Stimulated activated CD8-positive, alpha-beta memory T cell treated with anti-CD3 and anti-CD28 coated beads, Interleukin-4, amount 100 ng/mL, for 1 hour (primary cell): ENCODE measurements at places on chromosomes 12 and 14.

DNA sequence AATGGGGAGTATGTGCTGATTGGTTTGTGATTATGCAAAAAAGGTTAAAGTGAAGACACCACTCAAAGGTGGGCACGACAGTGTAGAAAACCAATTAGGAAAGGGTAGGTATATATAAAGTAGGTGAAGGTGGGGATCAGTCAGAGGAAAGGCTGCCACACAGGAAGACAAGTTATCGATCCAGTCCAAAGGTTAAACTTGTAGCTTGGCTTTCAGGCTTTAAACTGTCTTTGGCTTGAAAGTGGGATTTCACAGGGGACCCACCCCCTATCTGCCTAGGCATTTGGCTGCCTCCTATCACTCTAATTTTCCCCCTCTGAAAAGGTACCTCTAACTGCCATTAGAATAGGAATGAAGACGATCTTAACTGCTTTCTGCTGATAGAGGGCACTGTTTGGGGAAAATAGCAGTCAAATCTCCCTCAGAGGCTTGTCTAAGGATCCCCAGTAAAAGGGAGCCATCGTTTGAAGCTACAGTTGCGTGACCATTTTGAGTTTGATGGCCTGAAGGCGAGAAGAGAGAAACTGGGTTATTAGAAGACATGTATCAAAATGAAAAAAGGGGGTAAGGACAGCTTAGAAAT, 250.2 kb downstream of the GPHN start:
- no peak for DNase-seq

- no peak for DNase-seq
These were observed 1.1 kb upstream of the YY1 start for GRCh38 chr14:100237735-100238418.

DNA sequence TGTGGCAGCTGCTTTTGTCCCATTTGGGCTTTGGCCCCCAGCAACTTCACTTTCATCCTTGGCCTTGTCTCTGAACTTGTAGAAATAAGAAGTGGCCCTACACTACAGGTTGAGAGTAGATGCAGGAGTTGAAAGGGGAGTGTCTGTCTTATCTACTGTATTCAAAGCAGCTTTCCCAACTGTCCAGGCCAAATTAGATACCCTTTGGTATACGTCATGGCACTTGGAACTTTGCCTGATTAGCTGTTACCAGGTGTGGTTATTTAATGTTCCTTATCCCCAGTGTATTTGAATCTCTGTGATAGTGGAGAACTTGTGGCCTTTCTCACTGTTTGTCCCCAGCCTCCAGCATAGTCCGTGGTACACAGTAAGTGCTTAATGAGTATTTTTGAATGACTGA, 33.5 kb downstream of the SUDS3 start:
- no peak for DNase-seq

DNA sequence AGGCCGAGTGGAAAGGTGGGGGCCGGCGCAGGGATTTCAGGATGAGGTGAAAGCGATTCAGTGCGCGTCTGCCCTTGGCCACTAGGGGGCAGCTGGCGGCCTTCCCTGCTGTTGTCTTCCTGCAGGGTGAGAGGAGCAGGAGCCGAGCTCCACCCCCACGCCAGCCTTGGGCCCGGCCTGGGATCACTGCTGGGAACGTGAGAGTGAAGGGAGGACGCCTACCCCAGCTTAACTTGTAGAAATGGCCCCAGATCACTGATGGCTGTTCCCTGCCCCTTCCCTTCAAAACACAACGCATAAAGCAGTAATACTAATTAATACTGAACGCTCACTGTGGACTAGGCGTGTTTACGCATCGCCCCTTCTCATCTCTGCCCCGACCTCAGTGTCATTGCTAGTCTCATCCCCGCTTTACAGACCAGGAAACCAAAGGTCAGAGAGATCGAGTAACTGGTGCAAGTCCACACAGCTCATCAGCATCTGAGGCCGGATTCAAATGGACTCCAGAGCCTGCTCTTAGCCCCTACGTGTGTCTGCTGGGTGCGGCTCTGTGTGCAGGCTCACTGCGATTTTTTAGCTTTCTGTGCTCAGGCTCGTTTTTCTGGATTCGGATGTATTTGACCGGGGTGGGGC, 24.3 kb downstream of the MVK start:
- peak; percentile 23 for DNase-seq

DNA sequence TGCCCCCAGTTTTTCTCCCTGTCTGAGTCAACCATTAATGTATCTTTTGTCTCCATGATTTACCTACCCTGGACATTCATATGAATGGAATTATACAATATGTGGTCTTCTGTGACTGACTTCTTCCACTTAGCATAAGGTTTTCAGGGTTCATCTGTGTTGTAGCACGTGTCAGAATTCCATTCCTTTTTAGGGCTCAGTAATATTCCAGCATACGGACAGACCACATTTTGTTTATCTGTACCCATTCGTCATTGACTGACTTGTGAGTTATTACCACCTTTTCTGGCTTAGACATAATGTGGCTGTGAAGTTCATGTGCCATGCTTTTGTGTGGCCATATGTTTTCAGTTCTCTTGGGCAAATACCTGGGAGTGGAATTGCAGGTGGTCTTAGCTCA, 37.9 kb downstream of the TSPAN9 start:
- DNase-seq, result no peak

- DNase-seq, result no peak
These were observed 263.2 kb downstream of the SEC23A start for GRCh38 chr14:38839694-38840365.

DNA sequence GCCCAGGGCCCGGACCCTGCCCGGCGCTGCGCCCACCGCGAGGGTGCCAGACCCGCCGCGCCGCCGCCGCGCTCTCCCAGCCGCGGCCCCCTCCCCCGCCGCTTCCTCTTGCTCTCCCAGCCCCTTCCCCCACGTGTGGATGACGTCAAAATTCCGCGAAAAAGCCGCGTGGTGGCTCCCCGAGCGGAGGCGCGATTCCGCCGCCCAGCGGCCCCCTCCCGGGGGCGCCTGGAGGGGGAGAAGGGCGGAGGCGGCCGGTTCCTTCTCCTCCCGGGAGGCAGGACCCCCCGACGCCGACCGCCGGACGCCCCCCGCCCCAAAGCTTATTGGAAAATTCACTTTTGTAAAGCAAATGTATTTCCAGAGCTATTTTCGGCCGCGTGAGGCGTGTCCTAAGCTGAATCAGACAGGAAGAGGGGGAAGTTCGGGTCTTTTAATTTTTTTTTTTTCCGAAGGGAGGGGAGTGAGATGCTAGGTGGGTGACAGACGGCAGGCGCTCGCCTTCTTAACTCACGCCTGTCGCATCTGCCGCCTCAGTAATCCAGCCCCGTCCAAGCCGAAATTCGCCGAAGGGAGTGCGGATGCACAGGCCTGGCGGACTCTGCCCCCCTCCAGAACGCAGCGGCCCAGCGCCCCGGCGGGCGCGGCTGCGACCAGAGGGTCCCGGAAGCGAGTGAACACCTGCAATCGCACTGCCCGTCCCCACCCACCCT, 4.1 kb upstream of the CCND2 start:
- peak; percentile 86 for DNase-seq

- DNase-seq, result no peak
These were observed 421 bp downstream of the GLT1D1 start for GRCh38 chr12:128853600-128854197.

DNA sequence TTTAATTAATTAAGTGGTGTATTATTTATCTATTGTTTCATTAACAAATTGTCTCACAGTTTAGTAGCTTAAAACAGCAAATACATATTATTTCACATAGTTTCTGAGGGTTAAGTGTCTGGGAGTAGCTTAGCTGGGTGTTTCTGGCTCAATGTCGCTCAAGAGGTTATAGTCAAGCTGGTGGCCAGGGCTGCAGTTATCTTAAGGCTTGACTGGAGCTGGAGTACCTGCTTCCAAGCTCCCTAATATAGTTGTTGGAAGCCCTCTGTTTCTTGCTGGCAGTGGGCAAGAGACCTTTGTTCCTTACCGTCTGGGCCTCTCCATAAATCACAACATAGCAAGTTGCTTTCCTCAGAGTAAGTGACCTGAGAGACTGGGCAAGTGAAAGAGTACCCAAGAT, 66.6 kb downstream of the RAD51B start:
- no peak for DNase-seq

GRCh38 chr14:57559576-57559975, 65.9 kb upstream of the CCDC198 start:
- no peak for DNase-seq

- DNase-seq, result no peak
These were observed 89.4 kb downstream of the UNC79 start for GRCh38 chr14:93520053-93520607.

DNA sequence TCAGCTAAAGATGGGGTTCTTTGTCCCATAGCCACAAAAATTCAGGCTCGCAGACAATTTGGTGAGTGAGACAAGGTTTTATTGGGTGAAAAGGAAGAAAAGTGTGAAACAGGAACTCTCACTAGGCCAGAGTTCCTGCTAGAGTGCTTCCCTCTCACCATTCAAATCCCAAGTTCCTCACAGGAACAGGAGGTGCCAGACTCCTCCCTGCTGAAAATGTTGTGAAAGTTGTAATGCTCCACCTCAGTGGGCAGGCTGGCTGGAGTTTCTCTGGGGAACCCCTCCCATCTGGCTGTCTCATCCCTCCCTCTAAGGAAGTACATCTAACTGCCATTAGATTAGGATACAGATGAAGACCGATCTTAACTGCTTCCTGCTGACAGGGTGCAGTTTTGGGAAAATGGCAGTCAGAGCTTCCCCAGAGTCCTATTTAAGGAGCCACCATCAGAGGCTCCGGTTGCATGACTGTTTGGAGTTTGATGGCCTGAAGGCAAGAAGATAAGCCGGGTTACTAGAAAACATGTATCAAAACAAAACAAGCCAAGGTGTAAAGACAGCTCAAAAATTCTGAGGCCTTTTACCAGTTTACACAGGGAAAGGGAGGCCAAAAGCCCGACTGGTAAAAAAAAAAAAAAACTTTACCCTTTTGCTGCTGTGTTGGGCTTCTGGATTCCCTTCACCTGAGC, 127.6 kb downstream of the FSCB start:
- no peak for DNase-seq

GRCh38 chr12:113680868-113681267, 209.2 kb upstream of the LHX5 start:
- DNase-seq, result no peak

GRCh38 chr12:9732921-9733461, at the start of gene CLECL1:
TSS of gene CLECL1 (minus strand) at chr12:9733097.
- DNase-seq, result no peak

GRCh38 chr12:120361506-120362208, 7.3 kb downstream of the MSI1 start:
- no peak for DNase-seq

DNA sequence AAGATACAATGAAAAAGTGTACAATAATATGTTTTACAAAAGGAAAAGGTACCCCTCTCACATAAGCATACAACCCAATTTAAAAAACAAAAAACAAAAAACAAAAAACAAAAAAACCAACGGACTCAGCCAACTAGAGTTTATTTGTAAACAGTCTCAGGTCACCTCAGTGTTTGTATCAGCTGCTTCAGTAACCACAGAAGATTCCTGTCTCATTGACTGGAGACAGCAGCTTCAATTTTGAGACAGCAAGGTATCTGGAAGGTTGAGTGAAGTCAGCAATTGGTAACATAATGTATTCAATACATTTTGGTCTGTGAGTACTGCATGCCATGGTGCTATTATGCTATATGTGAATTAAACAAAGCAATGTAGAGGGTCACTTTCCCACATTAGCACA, 201.7 kb downstream of the AKAP6 start:
- no peak for DNase-seq

GRCh38 chr12:56931474-56931978, 2.7 kb downstream of the SDR9C7 start:
- no peak for DNase-seq

GRCh38 chr12:132834181-132834711, 5.6 kb upstream of the GOLGA3 start:
- no peak for DNase-seq

DNA sequence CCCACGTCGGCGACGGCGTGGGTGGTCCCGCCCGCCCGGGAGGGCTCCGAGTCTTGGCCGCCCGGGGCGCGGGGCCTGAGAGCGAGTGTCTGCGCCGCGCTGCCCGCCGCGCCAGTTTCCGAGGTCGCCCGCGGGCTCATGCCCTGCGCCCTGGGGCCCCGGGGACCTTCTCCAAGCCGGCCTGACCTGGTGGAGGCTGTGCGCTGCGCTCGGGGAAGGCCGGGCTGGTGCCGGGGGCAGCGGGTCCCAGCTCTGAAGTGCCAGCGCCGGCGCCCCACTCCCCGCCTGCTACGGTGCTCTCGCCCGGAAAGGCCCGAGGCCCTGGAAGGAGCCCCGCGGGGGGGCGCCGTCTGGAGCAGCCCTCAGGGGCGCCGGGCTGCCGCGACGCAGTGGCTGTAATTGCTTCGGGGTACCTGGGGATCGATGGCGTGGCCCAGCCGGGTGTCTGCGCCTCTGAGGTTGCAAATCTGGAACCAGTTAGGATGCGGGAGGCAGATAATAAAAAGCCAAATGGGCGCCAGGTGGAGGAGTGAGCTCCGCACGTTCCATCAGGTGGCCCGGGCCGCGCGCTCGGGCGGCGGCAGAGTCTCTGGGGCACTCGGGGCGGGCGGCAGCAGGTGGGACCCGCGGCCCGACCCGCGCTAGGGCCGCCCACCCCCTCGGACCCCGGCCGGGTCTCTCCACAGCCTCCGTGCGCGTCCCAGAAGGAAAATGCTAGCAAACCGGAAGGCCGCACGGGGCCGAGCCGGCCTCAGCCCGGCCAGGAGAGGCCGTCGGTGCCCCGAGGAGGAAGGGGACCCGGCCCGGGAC, 102.3 kb upstream of the DIO3 start:
- no peak for DNase-seq

- no peak for DNase-seq
These were observed 4.0 kb downstream of the CHURC1 start for GRCh38 chr14:64918216-64918615.

DNA sequence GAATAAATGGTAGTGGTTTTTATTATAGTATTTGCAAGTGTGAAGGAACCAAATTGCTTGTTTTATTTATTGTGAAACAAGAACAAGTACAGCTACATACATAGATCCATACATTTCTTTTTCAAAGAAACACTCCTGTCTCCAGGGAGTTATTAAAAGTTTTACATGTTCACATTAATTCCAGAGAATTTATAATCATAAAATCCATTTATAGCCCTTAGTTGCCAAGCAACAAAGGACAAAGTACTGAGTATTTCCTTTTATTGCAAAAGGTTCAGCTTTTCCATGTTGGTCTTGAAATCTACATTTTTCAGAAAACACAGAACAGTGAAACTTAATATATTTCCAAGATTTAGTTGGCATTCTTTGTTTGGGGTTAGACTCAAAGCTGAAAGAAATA, 9.5 kb downstream of the MYRFL start:
- DNase-seq, result no peak

- DNase-seq, result no peak
These were observed 10.6 kb upstream of the TNFRSF1A start for GRCh38 chr12:6352193-6353173.

- DNase-seq, result no peak
These were observed 3.8 kb upstream of the ABCC9 start for GRCh38 chr12:21945002-21945401.

DNA sequence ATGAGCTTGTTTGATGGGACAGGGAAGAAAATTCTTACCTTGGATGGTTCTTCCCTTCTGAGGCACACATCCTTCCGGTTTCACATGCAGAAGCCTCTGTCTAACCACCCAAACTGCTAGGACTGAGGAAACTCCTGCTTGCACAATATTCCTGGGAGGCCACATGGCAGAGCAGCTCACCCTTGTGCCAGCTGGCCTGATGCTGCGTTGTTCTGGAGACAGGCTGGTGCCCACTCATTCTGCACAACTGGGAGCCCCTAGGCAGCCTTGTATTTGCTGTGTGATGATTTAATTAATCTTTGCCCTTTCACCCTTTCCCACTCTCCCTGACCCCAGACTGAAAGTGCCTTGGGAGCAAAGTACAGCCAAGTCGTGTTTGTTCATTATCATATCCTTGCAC, 130.8 kb downstream of the RTN1 start:
- DNase-seq, result no peak

- no peak for DNase-seq
These were observed 60.4 kb upstream of the SINHCAF start for GRCh38 chr12:31386364-31386777.

GRCh38 chr12:127149226-127149964, 1117.6 kb upstream of the TMEM132C start:
- no peak for DNase-seq
